ENCODE measurements at places on chromosomes 13 and 19.

DNA sequence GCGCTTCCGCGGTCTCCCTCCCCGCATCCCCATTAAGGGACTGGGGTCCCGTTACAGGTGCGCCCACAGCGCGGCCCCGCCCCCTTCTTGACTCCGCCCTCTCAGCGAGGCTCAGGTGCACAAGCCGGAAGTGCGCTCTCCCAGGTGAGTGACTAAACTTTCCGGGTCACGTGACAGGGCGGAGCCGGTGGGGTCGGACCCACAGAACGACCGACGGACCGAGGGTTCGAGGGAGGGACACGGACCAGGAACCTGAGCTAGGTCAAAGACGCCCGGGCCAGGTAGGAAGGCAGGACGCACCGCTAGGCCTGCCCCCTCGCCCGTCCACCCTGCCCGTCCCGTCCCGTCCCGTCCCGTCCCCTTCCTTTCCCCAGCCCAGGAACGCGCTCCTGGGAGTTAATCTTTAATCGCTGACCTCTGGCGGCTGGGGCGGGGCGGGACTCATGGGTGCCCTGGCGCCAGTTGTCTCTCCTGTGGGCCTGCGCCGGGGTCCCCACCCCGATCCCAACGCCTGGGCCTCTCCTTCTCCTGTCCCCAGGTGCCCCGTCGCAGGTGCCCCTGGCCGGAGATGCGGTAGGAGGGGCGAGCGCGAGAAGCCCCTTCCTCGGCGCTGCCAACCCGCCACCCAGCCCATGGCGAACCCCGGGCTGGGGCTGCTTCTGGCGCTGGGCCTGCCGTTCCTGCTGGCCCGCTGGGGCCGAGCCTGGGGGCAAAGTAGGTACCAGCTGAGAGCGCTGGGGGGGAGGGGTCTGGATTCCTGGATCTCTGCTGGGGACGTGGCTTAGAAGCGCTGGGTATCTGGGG lies at the start of gene CRB3:
Gene CRB3 (plus strand): TSS at position 202 of the 804 bp plus-strand sequence. CDS start 431 bp downstream, at position 633.
- no peak for DNase-seq

GRCh38 chr19:16514383-16515019 lies 18.3 kb downstream of the C19orf44 start:
- no peak for DNase-seq

- DNase-seq = no peak
These were observed 15.2 kb downstream of the COL4A2 start for GRCh38 chr13:110322126-110322827.

- DNase-seq = peak; percentile 58
These were observed 6.3 kb downstream of the ERICH4 start for GRCh38 chr19:41449079-41449864.

GRCh38 chr13:97135883-97136282 lies 86.2 kb upstream of the MBNL2 start:
- no peak for DNase-seq

GRCh38 chr13:87094646-87095045 lies 576.5 kb upstream of the SLITRK5 start:
- DNase-seq = no peak

GRCh38 chr19:18274781-18275356 lies 617 bp upstream of the IQCN start:
- DNase-seq = no peak

DNA sequence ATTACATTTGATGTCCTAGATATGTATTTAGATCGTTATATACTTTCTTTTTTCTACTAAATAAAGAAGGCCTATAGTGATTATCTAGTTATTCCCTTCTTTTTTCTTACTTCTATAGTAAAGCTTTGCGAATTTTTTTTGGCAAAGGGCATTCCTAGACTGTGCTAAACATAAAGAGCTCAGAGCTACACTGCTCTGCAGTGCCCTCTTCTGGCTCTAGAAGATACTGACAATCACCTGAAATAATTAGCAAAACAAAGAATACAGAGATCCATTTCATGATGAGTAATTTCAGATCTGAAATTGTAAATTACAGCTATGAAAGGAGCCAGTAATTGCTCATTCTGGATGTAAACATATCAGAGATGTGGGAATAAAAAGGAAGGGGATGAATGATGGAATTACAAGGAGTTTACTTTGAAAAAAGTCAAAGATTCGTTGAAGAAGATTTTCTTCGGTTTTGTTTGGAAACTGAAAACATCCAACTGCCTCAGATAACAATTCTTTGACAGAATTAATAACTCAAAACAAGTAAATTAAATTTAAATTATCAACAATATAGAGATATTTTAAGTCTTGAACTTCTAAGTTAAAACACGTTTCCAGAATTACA lies 288.5 kb downstream of the NALCN start:
- no peak for DNase-seq

- DNase-seq = no peak
These were observed 22.9 kb downstream of the MBNL2 start for GRCh38 chr13:97245011-97245410.

Measured in T-helper 17 cell (primary cell).